ENCODE measurements at places on chromosomes 7 and 10.

GRCh38 chr7:63900394-63901203 is 98.0 kb upstream of the ZNF722 start:
- no peak for DNase-seq

DNA sequence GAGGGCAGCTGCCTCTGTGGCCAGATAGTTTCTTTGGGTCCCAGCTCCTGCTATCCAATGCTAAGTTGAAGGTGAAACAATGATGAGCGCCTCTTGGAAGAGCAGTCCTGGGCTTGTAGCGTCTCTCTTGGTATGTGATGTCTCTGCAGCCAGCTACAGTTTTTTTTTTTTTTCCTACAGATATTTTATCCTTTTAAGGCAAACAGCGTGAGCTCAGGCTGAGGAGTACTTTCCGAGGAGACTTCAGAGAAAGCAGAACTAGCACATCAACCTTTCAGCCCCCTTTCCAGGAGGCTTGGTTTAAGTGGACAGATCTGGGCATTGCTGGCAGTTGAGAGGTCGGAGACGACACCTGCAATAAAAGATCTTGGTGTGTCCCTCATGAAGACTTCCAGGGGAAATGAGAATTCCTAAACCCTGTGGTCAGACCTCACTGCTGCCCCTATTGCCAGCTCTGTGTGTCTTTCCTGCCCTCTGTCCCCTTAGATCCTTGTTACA is 9.1 kb downstream of the PRKG1 start:
- no peak for DNase-seq

DNA sequence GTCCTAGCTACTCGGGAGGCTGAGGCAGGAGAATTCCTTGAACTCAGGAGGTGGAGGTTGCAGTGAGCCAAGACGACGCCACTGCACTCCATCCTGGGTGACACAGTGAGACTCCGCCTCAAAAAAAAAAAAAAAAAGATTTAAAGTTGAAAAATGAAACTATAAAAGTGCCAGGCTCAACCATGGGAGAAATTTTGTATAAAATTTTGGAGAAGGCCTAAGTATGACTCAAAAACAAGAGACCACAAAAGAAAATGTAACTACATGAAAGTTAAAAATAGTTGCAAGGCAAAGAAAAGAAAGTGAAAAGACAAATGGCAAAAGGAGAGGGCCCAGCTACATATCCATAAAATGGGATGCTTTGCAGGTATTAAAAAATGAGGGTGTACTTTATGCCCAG is 104.1 kb downstream of the ARHGAP22 start:
- DNase-seq, result no peak

DNA sequence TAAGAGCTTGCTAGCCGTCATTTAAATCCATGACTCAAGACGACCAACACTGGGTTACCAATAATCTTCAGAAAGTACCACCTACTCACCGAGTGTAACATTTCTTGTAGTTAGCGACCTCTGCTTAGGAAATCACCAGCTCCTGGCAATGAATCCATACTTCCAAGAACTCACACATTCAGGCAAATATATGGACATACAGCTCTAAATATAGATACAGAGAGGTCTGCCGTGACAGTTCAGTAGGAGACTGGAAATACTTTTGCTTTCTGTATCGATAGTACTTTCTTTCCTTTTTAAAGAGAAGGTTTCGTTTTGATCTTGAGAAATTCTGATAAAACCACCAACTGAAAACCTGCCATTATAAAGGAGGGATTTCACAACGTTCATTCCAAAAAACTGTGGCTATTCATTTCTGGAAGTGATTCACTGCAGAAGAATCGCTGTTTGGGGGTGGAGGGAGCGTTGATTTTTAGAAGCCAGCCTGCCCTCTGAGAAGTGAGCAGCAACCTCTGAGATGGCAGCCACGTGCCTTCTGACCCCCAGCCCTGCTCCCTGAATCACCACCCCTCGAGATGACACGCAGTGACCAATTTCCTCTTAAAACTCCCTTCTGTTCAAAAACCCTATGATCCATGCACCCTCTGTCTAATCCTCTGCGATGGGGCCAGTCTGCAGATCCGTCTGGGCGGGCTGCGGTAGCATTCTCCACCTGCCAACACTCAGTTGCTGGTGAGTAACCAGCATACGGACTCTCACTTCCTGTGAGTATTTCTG is 179.0 kb upstream of the KLF14 start:
- peak; percentile 82 for DNase-seq

GRCh38 chr10:112173206-112173605 is 10.4 kb downstream of the GPAM start:
- DNase-seq, result no peak

DNA sequence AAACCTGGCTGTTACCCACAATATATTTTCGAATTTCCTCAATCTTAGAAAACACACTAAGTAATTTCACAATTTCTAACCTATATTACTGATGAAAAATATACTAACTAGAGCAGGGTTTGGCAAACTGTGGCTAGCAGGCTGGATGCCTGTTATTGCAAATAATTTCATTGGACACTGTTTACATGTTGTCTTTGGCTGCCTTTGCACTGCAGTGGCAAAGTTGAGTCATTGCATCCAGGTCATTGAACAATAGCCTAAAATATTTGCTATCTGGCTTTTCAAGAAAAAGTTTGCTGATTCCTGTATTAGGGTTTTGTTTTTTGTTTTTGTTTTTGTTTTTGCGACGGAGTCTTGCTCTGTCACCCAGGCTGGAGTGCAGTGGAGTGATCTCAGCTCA is 47.2 kb downstream of the KIF11 start:
- peak; percentile 57 for DNase-seq

- peak; percentile 70 for DNase-seq
These were observed 490 bp downstream of the CADPS2 start for GRCh38 chr7:122885583-122886356.

- DNase-seq, result no peak
These were observed 32.4 kb downstream of the NOLC1 start for GRCh38 chr10:102184606-102185005.

DNA sequence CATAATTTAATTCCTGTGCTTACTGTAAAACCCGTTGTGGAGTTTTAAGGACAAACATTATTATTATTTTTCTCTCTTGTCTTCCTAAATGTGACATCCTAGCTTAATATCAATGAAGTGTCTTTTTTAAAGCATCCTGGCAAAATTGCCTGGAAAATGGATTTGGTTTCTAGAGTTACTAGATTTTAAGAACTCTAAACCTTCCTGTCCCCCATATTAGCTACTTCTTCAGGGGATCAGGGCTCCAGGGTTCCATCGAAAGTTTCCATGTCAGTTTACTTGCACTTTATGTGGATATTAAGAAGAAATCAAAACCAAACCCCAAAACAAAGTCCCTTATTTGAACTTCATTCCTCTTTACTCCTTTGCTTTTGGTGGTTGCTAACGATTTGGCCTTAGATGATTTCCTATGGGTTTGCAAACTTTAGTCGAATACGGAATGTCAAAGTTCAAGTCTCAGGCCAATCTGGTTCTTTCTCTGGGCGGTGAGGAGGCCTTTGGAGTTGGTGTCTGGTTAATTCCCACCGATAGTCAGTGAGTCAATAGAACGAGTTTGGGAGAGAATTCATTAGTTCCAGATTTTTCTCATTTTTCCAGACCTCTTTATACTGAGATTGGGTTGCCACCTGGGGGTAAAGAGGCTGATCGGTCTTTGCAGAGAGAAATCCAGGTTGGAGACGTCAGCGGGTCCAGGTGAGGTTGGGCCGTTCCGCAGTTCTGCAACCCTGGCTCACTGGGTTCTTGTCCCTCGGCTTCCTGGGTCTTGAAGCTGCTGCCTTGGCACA is 1.1 kb downstream of the CUX1 start:
- DNase-seq, result no peak

DNA sequence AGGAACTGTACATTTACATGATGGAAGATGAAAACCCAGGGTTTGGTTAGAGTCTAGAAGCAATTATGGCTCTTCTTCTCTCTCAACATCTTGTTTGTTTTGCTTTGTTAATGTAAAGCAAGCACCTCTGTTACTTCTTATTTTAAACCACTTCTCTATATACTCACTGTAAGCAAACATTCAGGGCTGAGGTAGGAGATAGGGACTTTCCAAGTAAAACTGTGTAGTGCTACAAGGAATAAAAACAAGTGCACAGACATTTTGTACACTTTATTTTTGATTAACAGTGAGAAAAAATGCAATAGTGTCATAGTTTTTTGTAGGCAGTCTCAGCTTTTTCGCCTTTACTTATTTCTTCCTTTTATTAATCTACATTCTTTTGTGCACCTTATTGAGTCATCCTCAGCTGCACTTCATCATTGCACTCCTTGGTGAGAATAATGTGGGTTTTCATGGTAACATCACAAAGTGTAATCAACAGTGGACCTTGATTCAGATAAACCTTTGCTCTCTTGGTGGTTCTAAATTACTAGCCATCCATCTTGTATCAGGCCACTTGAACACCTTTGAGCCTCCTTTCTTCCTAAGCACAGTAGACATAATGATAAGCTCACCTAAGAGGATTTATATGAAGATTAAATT is 52.9 kb downstream of the ELMO1 start:
- DNase-seq, result no peak

GRCh38 chr10:52653263-52653909 is 119.2 kb downstream of the MBL2 start:
- DNase-seq, result no peak

DNA sequence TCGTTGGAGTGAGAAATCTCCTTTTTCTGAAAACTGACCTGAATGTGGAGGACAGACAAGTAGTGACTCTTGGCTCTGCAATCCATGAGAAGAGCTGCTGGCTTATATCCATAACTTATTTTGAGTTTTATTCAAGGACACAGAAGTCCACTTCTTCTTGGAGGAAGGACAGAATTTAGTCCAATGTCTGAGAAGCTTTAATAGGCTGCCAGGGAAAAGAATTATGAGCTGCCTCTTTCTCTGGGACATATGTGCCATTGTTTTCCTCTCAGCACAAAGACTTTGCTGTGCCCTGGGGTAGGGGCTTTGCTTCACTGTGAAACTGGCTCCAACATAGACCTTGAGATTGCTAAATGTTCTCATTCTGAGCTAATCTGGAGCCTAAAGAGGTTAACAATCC is 20.5 kb upstream of the AOC1 start:
- DNase-seq, result no peak

- no peak for DNase-seq
These were observed 4.6 kb downstream of the ATP6V1F start for GRCh38 chr7:128867241-128867640.

DNA sequence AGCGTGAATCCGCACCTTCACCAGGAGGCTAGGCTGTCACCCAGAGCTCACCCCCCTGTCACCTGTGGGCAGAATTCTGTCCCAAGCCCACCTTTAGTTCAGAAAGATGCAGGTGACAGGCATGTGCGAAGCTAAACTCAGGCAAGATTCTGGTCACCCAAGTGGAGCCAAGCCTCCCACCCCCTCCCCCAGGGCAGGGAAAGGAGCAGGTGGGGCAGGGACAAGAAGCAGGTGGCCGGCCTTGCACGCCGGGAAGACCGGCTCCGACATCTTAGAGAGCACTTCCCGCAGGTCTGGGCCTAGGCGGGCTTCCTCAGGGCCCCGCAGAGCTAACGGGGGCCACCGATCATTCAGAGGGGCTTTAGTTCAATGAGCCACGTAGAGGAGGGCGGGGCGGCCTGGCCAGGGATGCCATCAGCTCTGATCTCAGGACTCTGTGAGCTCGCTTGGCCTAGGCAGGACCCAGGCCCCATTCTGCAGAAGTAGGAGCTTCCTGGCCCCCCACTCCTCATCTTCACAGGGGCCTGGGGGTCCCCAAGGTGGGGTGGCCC is 19.9 kb downstream of the UNCX start:
- no peak for DNase-seq

DNA sequence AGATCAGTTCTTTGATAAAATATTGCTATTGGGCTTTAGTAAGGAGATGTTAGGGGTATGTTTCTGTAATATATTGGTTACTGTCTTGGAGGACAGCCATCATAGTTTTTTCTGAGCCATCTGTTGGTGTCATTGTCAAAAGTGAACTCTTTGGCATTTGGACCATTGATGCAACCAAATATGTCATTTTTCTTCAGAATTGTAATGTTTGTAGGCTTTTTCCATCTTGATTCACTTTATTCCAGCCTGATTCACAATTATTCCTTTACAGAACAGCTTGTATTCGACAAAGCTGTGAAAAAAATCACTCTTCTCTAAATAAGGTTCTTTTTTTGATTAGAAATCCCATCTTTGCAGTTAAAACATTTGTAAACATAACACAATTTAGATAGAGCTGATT is 37.4 kb downstream of the SMNDC1 start:
- DNase-seq, result no peak

DNA sequence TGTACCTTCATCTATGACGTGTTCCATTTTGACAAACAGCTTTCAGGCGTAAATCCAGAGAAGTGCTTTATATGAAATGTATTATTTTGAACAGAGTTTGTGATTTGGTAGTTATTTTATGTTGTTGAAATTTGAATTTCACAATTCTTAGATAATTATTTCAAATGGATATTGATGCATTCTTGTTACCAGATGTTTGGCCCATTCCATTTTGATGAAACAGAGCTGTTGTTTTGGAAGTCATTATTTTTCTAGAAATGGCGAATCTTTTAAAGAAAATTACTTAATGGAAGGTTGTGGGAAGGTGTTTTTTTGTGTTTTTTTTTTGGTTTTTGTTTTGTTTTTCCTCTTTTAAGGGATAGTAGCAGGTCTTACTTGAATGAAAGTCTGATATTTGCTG is 2.4 kb downstream of the OTUD1 start:
- peak; percentile 45 for DNase-seq

DNA sequence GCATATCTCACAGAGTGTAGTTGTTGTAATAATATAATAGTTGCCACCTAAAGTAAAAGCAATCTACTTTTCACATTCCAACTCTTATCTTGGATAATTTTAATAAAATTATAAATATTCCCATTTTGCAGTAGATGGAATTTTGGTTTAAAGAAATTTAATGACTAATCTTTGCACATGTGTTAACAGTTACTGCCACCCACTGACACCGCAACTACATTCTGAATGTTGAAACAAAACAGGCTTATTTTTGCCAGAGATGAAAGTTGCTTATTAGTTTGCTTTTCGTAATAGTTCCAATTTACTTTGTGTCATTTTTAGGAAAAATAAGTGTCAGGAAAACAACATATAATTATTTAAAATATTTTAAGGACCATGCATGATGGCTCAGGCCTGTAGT is 557.5 kb upstream of the PCDH15 start:
- peak; percentile 4 for DNase-seq

DNA sequence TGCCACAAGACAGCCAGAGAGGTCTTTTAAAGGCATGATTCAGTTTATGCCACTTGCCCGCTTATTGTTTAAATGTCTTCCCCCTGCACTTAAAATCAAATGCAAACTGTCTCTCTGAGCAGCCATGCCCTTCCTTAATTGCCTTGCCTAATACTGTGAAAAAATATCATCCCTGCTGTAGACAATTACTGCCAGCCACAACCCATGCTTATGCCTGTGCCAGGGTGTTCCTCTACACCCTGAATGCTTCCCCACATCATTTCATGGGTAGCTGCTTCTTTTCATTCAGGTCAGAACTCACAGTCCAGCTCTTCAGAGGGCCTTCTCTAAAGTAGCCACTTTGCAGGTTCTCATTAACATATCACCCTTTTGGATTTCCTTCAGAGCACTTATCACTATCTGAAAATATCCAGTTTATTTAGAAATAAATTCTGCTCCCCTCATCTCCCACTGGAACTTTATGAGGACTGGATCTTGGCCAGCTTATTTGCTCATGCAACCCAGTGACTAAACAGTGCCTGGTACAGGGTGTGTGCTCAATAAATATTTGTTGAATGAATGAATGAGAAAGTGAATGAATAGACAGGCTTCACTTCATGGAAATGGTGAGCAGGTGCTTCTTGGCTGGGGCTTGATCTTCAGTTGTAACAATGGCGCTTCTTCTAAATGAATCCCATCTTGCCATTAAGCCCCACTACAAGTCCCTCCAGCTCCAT is 162.4 kb upstream of the MDFIC start:
- no peak for DNase-seq

- DNase-seq, result no peak
These were observed 259.2 kb downstream of the GLRX3 start for GRCh38 chr10:130395248-130395936.
